Stimulated activated CD8-positive, alpha-beta memory T cell treated with anti-CD3 and anti-CD28 coated beads, Interleukin-7, amount 100 ng/mL, for 1 hour (primary cell): ENCODE measurements at places on chromosomes 6 and 20.

DNA sequence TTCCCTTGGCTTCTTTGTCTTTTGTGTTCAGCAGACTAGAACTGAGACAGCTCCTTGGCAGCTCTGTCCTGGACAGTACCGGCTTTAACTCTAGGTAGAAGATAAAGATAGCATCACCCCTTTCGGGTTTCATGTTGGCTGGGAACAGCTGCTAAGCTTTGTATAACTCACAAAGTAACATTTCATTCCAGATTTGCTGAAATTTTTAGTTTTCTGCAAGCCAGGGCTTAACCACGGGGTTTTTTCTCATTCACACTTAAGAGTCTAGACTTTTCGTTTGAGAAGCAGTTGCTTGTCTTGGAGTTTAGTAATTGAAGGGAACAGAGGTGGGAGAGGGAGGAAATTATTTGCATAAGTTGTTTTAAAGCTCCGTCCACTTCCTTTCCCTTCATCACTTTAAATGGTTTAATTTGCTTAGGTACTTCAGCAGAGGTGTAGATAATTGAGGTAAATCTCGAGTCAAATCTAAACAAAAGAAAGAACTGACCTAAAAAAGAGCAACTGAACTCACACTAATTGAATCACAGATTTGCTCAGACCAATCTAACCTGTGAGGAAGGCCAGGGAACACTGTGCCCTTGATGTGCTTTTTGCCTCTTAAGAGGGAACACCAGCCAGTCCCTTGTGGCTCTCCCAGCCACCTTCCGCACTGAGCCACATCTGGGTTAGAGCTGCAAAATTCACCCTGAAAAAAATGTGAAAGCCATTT is 48.3 kb downstream of the RREB1 start:
- no peak for DNase-seq

GRCh38 chr6:3944246-3944645 is 95.1 kb downstream of the FAM50B start:
- no peak for DNase-seq

DNA sequence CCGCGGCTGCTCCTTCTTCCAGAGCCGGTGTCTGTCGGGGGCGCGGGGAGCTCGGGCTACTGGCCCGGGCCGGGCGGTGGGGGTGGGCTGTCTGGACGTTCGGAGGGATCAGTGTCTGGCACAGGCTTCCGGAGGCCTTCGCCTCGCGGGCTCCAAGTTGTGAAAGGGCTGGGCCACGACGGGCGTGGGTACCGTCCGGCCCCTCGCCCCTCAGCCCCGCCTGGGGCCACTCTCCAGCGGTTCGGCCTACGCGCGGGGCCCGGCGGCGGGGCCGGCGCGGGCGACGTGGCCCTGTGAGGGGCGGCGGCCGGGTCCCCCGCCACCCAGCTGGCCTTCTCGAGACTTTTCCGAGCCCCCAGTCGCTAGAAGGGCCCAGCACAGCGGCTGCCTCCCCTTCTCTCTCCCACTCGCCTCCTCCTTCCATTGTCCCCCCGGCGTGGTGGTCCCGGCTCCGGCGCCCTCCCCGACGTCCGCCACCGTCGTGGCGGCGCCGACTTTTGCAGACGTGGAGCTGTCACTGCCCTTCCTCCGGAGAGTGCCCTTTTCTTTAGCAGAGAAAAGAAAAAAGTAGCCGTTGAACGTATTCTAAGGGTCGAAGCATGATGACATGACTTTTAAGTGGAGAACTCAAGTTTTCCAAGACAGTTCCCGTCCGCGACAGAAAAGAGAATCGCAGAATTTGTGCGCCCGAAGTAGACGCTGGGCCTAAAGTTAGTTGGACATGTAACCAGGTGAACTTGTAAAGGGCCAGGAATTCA is 571 bp downstream of the ITCH start:
- no peak for DNase-seq

DNA sequence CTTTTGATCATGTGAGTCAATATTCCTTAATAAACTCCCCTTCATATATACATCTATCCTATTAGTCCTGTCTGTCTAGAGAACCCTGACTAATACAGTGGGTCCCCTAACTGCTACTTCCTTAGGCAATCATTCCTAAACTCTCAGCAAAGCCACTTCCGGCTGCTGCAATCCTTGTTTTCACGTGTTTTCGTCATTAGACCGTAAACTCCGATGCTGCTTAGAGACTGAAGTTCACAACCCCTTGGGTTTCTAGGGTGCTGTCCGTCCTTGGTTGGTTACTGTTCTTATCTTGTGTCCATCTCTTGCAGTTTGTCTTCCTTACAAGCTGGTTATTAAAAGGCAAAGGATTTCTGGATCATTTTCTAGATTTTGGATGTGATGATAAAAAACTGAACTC is 106.4 kb downstream of the GMPR start:
- DNase-seq: no peak

GRCh38 chr20:60250251-60250650 is 292.0 kb downstream of the CDH26 start:
- no peak for DNase-seq

- no peak for DNase-seq
Observed at GRCh38 chr20:44092551-44093248, 94.3 kb downstream of the JPH2 start.

GRCh38 chr6:170345662-170346061 is 39.1 kb downstream of the FAM120B start:
- DNase-seq: no peak

- no peak for DNase-seq
Observed at GRCh38 chr6:125009578-125009977, 47.3 kb downstream of the RNF217 start.

DNA sequence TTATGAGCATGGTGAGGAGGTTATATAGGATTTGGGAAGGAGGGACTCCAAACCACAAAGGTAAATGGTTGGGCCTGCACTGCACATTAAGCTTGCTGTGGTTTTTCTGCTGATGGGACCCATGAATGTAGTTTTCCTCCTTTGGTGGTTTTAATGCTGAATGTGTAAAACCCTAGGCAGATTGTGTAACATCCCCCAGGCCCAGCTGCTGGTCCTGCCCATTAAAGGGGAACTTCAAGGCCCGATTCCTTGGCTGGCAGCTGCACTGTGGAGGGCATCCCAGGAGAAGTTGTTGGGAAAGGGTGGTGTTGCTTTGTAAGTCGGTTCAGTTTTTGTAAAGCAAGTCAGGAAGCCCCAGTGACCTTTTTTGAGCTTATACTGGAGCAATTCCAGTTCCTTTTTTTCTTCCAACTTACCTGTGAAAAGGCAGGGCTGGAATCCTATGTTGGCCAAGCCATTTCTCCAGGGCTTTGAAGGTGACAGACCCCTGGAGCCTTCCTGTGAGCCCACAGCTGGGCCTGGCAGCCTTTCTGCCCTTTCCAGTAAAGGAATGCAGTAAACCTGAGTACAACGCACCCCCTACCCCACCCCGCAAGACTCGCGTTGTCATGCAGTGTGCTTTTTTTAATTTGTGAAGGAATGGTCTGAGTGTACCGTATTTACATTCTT is 43.1 kb upstream of the NAA20 start:
- no peak for DNase-seq

DNA sequence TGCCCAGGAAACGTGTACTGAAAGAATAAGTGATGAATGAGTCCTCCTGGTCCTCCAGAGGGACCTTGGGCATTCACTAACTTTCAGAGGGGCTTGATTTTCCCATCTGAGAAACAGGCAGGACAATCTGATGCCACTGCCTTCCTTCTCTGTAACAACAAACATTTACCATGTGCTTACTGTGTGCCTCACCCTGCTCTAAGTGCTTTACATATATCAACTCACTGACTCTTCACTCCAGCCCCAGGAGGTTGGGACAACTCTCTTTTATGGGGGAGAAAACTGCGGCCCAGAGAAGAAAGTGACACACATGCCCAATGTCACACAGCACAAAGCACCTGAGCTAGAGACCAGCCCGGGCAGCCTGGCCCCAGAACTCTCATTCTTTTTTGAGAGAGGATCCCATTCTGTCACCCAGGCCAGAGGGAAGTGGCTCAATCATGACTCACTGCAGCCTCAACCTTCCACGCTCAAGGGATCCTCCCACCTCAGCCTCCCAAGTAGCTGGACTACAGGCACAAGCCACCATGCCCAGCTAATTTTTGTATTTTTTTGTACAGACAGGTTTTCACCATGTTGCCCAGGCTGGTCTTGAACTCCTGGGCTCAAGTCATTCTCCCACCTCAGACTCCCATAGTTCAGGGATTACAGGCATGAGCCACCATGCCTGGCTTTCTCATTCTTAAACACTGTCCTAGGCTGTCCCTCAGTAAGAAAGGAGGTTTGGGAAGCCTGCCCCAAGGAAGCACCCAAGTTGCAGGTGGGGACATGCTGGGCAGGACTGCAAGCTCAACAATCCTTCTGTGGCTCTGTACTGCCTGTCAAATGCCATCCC is 38.0 kb downstream of the NOL4L start:
- no peak for DNase-seq

- no peak for DNase-seq
Observed at GRCh38 chr6:167426084-167426483, 101.2 kb downstream of the TTLL2 start.

DNA sequence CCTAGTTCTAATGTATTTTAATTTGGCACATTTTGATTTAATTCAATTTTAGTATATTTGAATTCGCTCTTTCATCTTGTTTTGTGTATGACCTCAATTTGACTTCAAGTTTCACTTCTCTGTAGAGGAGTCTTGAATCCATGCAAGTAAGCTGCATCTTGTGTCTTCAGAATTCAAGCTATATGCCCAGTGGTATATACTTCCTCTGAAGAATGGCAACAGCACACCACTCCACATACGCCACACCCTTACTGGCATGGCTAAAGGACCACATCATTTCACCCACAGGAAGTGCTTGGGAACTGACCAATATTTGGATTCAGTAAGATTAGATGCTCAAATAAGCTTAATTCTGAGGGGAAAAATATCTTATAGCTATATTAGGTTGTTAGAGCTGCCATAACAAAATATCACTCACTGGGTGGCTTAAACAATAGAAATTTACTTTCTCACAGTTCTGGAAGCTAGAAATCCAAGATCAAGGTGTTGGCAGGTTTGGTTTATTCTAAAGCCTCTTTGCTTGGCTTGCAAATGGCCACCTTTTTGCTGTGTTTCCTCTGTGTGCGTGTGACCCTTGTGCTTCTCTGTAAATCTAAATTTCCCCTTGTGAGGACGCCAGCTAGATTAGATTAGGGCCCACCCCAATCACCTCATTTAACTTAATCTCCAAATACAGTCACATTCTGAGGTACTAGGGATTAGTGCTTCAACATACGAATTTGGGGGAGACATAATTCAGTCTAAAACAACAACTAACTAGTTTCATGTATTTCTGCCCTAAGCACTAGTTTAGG is 2.8 kb upstream of the ASF1A start:
- no peak for DNase-seq

DNA sequence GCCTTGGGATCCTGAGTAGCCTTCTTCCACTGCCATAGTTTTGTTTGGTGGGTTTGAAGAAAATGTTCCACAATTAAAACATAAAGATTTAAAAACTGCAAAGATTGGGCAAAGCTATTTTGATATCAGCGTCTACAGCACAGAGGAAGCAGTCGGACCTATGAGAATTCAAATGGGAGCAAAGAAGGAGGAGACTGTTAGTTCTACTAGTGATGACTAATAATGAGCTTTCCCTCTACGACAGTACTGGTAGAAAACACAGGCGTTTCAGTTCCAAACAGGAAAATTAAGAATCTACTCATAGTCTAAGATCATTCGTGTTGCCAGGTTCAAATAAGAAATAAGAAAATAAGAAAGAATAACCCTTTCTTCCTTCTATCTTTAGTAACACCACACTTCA is 121.2 kb downstream of the INSM1 start:
- no peak for DNase-seq

- no peak for DNase-seq
Observed at GRCh38 chr6:142376800-142377496, 75.1 kb downstream of the ADGRG6 start.

- DNase-seq: no peak
Observed at GRCh38 chr6:146856296-146856695, 257.5 kb downstream of the ADGB start.

- no peak for DNase-seq
Observed at GRCh38 chr6:22146931-22147701, 149.7 kb downstream of the PRL start.

DNA sequence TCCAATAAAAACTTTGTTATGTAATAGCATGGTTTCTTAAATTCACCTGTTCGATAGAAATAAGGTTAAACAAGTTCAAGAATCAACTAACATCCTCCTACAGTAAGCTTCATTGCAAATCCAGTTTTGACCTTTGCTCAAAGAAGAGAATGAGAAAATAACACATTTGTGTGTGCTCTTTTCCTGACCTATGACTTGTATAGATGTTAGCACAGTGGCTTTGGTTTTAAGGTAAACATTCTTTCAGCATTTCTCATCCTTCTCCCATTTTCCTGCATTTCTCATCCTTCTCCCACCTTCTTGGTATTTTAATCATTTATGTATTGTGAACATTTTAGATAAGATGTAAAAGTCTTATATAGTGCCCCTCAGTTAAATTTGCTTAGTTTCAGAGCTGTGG is 73.9 kb downstream of the PLCB1 start:
- DNase-seq: no peak

GRCh38 chr6:24991810-24992467 is 56.2 kb upstream of the RIPOR2 start:
- peak; percentile 49 for DNase-seq

DNA sequence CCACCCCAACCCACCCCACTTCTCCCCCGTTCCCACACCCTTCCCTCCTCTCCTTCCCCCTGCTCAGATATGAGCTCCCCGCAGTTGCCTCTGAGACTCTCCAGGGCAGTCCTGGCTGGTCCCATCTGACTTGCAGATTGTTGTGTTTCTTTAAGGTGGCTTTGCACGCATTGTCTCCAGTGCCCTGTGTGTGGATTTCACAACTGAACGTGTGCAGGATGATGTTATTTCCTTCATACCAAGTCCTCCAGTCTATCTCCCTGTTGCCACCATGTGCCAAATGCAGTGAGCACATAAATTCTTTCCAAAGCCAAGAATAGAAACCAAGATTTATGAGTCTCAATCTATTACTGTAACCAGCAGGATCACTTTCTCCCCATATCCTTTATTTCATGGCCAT is 79.1 kb downstream of the TMEM242 start:
- no peak for DNase-seq

DNA sequence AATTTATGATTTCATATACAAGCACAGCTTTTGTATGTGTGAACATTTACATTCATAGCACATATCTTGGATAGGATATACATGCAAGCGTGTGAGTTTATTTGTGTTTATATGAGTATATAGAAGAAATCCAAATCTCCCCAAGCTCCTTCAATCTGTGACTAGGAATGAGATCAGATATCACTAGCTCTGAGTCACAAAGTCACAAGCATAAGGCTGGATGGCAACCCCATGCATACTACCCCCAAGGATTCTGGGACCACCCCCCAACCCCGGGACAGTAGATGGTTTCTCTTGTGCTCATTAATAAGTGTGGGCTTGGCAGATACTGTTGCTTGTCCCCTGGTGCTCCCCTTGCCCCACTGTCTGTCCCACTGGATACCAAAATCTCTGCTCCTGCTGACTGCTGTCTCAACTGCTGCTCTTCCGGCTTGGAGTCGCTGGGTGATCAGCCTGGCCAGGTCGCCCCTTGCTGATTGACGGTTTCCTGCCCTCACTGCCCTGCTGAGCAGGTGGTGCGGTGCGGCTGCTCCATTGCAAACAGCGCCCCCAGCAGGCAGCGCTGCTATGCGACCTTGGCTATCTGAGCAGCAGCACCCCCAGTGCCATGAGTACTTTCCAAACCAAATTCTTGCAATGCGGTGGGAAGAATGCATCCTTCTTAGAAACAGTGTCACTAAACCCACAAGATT is 279.4 kb downstream of the CD83 start:
- DNase-seq: no peak

GRCh38 chr20:44738813-44739477 is 6.7 kb upstream of the KCNK15 start:
- no peak for DNase-seq

- no peak for DNase-seq
Observed at GRCh38 chr20:33250666-33251065, 14.9 kb downstream of the BPIFA1 start.
